ENCODE measurements at places on chromosomes 16 and 17. TPM values are rescaled to one million over a fixed set of nuclear protein-coding genes. Genes with fewer than 3 reads are reported as not detected.

DNA sequence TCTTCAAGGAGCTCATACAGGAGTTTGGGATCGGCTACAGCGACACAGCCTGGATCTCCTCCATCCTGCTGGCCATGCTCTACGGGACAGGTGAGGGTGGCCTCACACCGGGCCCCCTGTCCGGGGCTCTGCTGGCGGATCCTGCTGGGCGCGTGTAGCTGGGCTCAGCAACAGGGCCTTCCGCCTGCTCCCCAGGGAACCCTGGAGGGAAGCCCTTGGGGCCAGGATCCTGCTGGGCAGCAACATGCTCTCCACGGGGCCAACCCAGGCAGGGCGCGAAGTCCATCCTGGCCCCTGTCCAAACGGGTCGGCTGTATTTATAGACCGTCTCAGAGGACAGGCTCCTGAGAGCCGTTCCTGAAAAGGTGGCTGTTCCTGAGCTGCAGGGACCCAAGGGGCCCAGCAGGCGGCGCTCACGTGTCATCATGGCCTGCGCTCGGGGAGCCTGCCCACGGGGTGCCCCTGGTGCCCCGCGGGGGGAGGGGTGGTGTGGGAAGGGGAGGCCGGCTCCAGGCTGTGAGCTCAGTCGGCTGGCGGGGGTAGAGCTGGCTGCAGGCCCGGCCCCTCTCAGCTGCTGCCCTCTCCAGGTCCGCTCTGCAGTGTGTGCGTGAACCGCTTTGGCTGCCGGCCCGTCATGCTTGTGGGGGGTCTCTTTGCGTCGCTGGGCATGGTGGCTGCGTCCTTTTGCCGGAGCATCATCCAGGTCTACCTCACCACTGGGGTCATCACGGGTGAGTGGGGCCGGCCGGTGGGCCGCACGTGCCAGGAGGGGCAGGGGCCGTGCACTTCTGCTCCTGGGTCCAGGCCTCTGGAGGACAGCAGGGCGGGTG is 7.5 kb downstream of the SLC16A3 start:
- DNase-seq: no peak

Gene CA4
- not detected for polyA plus RNA-seq

DNA sequence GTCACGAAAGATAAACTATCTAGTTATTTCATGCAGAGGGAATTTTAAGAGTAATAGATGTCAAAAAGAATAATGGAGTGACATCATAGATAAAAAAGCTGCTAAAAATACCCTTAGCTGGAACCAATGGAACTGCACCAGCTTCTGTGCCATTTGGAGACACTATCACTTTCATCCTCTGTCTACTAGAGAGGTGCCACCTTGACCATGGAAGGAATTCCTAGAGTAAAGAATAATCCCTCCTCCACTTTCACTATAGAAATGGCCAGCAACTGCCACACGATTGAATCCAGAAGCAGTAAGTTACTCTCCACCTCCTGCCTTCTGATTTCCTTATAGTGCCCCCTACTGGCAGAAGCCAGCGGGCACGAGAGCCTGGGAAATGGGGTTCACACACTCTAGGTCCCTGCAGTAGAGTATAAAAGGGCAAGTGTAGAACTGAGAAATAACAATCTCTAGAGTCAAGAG is 2.8 kb upstream of the ALDH3A2 start:
- no peak for DNase-seq

Gene KRT32
- polyA plus RNA-seq: 0.14 TPM

DNA sequence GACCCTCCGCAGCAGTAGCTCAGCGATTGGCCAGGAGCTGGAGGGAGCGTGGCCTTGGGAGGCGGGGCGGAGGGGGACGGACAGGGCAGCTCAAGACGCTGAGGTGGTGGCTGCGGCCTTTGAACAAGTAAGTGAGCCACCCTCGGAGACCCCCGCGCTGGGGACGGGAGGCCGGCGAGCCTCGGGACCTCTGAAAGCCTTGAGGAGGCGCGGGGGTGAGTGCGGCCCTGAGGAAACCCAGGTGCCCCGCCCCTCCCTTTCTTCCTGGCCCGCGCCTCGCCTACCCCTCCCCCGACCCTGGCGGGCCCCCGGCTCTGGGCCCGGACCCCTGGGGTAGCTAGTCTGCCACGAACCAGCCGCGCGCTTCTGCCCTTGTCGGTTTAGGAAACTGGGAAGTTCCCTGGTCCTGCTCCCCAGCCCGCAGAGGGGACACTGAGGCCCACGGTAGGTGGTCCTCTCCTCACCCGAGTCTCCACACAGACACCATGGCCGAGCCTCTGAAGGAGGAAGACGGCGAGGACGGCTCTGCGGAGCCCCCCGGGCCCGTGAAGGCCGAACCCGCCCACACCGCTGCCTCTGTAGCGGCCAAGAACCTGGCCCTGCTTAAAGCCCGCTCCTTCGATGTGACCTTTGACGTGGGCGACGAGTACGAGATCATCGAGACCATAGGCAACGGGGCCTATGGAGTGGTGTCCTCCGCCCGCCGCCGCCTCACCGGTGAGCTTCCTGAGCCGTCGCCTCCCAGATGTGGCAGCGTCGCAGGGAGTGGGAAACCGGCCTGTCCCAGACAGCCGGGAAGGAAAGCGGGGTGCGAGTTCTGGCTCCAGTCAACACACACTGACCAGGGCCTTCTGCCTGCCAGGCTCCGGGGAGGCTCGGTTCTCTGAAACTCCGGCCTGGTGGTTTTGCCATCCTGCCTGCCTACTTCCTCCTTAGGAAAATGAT is at the start of gene MAPK7:
MAPK7 (plus strand) TSS at position 83 of the 945 bp plus-strand sequence; CDS start at position 486, 403 bp downstream.
- no peak for DNase-seq

GRCh38 chr16:51119556-51119955 is 31.5 kb downstream of the SALL1 start:
- no peak for DNase-seq

DNA sequence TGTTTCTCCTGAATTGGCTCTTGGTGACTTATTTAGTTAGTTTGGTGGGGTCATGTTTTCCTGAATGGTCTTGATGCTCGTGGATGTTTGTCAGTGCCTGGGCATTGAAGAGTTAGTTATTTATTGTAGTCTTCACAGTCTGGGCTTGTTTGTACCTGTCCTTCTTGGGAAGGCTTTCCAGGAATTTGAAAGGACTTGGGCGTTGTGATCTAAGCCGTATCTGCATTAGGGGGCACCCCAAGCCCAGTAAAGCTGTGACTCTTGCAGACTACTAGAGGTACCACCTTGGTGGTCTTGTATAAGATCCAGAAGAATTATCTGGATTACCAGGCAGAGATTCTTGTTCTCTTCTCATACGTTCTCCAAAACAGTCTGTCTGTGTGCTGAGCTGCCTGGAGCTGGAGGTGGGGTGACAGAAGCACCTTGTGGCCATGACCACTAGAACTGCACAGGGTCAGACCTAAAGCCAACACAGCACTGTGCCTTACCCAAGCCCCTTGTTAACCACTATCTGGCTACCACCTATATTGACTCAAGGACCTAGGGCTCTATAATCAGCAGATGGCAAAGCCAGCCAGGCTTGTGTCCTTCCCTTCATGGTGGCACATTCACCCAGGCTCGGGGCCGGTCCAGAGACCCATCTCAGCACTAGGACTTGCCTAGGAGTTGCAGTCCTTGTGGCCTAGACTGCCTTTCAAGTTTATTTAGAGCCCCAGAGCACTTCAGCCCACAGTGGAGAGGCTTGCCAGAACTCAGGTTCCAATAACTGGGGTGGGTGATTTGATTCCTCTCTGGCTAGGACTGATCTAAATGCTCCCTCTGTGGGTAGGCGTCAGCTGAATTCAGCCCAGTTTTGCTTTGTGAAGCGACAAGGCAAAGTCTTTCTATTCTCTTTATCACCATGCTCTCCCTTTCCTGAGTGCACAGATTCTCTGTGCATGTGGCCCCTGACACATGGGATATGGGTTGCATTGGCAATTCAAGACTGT is 11.0 kb downstream of the RNF135 start:
- DNase-seq: no peak

Gene TLCD1
- polyA plus RNA-seq: 11.8 TPM

- DNase-seq: no peak
These were observed 16.4 kb downstream of the SAP30BP start for GRCh38 chr17:75683583-75683982.

DNA sequence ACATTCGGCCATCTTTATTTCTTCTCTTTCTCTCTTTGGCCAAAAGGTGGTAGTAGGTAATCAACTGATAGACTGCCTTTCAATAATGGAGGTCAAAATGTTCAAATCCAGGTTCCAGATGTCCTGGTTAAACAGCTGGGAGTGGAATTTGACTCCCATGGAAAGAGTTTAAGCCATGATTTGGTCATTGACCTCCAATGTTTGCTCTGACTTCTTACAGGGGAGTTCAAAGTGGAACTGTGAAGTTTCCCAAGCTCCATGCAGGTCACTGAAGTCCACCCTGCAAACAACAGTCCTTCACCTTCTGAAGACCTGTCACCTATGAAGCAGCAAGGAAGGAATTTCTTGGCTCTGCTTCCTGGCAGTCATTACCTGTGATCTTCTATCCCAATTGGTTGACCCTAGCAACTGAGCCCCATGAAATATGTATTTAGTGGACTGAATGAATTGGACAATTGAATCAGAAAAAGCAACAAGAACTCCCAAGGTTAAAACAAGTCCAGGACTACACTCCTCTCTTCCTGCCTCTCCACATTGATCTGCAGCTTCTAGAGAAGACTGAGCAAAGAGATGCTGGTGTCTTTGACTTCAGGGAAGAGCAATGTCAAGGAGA is 28.0 kb upstream of the SOX9 start:
- DNase-seq: no peak

Gene CCL4L2
- not detected for polyA plus RNA-seq

DNA sequence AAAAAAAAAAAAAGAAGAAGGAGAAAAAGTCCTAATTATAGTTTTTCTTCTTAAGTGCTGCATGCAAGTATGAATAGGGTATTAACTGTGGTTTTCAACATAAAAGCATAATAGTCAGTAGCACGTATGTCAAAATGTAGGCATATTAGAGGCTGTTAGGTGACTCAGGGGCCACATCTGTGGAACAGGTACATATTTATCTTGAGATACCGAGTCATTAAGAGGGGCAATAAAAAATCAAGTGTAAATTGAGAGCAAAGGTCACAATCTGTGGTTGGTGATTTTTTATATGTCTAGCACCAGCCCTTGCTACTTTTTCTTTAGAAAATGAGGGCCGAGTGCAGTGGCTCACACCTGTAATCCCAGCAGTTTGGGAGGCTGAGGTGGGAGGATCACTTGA is 1113.8 kb upstream of the RBFOX1 start:
- DNase-seq: no peak

- no peak for DNase-seq
These were observed 1.4 kb upstream of the PRPF8 start for GRCh38 chr17:1686086-1686485.

DNA sequence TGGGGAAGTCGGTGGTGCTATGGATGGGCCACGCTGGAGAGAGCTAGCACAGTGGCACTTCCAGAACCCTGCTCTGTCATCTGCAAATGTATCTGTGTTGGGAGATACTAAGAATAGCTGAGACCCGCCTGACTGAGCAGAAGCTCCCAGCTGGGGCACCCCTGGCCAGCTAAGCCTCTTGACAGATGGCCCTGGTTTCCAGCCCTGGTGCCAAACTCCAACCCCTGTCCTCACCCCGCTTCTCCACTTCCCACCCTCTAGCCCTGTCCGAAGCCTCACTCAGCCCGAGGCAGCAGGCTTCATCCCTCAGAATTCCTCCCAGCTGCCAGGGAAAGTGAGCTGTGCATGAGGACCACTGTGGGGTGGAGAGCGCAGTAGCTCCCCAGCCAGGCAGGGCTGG is 124.4 kb downstream of the CCDC144A start:
- DNase-seq: no peak

DNA sequence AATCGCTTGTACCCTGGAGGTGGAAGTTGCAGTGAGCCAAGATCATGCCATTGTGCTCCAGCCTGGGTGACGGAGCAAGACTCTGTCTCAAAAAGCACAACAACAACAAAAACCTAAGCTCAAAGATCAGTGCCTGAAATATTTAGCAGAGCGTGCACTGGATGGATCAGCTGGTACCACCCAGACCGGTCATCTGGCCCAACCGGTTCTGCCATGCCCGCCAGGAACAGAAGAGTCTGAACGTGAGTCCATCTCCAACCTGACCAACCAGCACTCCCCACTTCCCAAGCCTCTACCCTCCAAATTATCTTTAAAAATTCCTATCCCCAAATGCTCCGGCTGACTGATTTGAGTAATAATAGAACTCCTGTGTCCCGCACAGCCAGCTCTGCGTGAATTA is 1.5 kb upstream of the UQCC4 start:
- DNase-seq: no peak

Gene DNAI2
- not detected for polyA plus RNA-seq
